ENCODE measurements at places on chromosomes 6 and 20.
A peak's percentile ranks its signal among the peaks of the same experiment; 100 is the strongest.

DNA sequence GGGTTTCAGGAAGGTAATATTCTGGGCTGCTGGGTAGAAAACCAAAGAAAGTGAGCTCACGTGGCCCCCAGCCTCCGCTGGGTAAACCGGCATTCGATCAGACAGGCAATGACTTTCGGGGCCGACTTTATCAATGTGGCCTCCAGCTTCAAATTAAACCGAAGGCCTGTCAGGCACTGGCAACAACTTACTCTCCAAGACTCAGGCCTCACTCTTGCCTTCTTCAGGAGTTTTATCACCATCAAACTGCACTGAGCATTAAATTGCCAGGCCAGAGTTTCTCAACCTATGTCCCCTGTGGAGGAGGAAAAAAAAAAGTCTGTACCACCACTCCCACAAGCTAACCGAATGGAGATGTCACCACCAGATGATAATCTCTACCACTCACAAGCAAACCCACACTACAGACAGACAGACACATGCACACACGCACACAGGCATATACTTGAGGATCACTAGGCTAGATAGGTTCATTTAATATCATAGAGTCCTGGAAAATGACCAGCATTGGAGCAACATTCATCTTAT is 1.1 kb upstream of the MBOAT1 start:
- DNase-seq: no peak

DNA sequence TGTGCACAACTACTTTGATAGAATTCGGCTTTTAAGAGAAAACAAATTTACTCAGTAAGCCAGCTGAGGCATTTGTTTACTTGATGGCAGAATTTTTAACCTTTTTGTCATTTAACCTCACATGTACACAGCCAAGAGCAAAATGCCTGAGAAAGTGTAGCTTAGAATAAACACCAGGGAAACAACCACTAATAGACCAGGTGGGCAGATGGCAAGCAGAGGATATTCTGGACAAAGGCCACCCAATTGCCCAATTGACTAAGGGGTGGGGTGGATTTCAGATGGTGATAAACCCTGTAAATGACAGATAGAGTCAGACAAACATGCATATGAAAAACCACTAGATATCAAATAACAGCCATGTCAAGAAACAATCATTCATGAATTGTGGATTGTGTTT is 190.7 kb upstream of the FBXL4 start:
- no peak for DNase-seq

- DNase-seq: no peak
Measured at GRCh38 chr6:166782520-166782919, 155.5 kb upstream of the RPS6KA2 start.

GRCh38 chr6:127146932-127147331 is 28.5 kb downstream of the RSPO3 start:
- DNase-seq: peak; percentile 46

DNA sequence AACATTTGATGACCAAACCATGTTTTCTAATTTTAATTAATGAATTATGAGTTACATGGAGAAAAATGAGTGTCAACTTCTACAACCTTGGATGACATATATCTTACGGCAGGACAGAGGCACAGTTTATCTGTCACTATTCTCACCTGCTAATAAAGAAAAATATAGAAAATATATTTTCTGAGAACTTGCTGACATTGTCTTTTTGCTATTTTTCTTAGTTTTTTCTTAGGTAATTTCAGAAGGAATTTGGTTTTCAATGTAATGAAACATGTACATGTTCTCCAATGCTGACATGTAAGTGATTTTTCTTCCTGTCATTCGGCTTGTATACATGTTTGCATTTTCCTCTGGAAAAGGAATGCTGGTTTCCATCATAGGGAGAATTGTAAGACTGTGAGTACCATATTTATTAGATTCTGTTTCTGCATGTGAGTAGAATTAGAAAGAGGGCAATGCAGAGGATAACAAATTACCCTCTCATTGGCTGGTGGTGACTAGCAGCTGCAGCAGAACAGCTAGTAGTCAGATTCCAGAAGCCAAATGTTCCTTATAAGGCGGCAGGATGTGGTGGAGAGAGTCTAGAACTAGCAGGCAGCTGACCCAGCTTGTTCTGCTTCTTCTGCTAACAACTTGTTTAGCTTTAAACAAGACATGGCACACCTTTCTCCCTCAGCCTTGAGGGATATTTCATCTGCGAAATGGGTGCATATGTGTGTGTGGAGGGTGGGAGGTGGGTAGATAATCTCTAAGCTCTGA is 132.8 kb upstream of the SPACA1 start:
- no peak for DNase-seq

DNA sequence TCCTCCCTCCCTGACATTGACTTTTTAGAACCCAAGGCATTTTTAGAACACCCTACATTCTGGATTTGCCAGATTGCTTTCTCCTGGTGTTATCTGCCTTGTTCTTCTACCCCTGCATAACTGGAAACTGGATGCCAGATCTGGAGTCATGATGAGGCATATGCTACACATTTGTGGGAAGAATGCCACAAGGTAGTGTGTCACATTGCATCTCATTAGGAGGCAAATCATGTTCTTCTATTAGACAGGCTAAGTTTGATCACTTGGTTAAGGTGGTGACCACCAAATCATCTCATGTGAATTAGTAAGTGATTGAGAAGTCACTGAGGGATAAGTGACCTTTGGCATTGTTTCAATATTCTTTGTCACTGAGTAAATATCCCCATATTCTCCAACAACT is 12.9 kb upstream of the NKX2-2 start:
- DNase-seq: no peak

DNA sequence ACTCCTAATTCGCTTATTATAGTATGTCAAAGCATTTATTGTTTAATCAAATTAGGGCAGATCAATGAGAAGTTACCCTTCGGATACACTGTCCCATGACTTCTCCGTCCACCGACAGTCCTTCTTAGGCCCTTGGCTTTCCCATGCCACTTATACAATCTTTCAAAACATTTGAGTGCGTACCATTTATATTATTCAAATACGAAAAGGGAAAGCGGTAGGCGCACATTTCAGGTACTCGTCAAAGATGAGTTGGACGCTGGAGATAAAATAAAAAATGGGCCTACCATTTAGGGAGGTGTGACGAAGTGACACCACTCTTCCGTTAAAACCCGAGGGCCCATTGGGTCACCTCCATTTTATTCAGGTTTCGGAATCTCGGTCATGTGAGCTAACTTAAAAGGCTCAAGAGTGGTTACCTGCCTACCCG is 542 bp upstream of the AFG1L start:
- DNase-seq: no peak

- DNase-seq: no peak
Measured at GRCh38 chr20:62022575-62023139, 43.0 kb downstream of the TAF4 start.

Measured in HS-5 (cell line).